ENCODE measurements at places on chromosomes 1 and 21.

DNA sequence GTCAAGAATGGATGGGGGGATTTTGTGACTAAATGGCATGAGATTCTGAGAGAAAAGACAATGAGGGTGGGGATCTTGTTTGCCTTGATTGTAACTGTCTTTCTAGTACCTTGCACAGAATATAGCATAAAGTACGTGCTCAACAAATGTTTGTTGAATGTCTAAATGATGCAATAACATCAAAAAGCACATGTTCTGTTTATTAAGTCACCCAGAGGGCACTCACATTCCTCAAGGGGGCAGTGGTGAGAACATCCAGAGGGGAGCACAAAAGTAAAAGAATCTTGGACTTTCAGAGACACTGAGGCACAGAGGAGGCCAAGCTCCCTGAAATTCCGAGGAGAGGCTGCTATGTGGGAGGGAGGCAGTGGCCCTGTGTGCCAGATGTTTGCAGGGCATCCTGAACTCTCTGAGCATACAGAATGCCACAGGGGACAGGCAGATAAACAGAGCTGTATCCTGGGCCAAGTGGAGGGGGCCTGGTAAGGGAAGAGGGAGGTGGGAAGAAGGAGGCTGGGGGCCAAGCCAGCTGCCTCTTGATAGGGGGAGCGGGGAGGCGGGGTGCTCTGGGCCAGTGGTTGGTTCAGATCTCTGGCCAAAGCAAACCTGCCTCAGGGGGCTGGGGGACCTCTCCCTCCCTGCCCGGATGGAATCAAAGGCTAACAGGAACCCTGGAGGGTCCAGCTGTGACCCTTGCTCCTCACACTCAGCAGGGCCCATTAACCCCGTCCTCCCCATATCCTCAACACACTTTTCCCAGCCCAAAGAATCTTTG lies 6.5 kb upstream of the ATP1A2 start:
- DNase-seq, result no peak

DNA sequence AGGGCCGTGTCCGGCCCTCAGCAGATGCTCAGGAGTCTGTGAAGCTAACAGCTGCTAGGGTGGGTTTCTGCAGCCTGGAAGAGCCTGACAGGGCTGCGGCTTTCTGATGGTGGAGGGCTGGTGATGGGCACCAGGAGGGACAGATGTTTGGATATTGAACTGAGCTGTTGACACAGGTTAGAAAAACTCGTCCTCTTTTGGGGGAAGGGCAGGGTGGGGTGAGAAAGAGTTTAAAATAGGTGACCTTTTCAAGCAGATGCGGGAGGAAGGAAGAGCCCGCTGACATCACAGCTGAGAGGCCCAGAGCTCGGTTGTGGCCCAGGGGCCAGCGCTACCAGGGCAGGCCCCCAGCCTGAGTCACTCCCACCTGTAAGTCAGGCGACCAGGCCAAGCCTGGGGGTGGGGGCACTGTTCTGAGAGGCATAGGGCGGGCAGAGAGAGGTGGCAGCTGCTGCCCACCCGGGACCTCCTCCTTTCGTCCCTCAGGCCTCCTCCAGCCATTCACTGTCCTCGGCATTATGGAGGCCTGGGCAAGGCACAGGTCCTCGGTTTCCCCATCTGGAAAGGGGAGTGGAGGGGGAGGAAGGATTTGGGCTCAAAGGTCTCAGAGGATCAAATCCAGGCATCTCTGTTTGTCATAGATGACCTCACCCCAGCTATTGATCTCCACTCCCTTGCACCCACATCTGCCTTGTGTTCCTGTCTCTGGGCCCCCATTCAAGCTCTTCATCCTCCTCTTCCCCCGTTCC lies 32.3 kb upstream of the ID3 start:
- DNase-seq, result no peak

DNA sequence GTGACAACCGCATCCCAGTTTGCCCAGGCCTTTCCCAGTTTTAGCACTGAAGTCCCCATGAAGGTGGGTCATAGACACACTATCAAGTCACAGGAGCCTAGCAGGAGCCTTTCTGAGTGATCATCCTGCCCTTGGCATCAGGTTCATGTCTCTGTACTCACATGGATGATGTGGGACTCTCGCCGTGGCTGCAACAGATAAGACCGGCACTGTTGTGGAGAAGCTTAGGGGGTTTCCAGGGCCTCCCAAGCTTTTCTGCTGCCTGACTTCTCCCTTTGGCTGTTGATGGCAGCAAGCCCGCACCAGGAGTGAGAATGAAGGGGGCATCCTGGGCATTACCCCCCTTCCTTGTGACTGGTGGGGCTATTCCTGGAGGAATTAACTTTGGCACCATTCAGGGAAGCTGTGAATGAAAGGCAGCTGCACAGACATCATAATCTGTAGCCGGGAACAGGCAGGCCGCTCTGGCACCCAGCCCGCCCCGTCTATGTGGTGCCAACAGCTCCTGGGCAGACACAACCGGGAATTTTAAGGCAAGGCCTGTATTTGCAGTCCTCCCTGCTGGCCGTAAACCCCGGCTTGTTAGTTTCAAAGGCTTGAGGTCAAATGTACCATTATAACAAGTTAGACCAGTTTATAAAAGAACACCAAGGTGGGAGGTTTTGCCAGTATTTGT lies 148.6 kb downstream of the HUNK start:
- DNase-seq, result no peak

DNA sequence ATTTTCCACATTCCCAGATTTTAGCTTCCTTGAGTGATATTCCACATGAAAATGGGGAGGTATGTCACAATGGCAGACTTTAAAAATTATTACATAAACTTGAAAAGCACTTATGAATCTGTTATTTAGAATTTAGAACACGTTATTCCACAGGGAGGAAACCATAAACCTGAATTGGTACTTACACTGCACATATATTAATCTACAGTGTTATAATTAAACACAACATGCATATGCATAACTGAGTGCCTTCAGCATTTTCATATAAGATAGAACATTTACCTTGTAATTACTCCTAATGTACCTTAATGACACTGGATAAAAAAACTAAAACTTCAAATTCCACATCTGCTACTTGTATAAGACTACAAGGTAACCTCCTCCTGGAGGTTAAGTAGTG lies 9.8 kb downstream of the ARHGAP29 start:
- DNase-seq, result no peak

DNA sequence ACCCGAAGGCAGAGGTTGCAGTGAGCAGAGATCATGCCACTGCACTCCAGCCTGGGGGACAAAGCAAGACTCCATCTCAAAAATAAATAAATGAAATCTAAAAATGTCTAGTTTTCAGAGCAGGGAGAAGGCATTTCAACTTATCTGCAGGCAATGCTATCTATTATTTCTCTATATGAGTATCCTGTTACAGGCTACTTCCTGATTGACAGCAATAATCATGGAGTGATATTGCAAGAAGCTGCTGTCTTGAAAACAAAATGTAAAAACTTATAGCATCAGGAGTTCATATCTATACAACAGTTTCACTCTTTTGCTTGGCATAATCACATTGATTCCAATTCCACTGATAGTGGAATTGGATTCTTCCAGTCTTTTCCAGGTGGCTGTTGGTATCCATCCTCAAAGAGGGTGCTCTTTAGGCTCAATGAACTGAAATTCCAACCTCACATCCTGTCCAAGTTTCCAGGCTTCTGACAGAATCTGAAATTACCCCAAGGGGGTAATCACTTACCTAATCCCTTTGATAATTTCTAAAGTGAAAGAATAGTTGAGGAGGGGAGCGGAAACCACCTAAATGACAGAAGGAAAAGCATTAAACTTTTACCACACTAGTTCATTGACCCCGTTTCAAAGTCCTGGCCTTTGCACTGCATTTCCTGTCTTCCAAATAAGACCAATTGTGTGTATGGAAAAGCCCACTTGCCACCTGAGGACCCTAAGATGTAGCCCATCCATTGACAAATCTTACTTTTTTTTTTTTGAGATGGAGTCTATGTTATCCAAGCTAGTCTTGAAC lies 107.6 kb downstream of the GLUL start:
- no peak for DNase-seq

DNA sequence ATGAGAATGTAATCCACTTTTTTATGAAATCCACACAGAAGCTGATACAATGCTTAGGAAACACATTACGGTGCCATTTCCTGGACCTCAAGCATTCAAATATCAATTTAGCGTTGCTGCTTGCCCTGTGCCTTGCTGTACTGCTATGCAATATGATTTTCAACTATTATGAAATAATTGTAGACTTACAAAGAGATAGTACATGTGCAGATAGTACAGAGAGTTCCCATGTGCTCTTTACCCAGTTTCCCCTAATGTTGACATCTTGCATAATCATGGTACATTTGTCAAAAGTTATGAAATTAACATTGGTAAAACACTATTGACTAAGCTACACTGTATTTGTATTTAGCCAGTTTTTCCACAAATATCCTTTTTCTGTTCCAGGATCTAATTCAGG lies 37.7 kb upstream of the PTBP2 start:
- DNase-seq, result no peak

All from GM04504 (cell line).